Left lobe of liver (tissue), 2 donors: ENCODE measurements at places on chromosomes 3 and 15. TPM values are rescaled to one million over a fixed set of nuclear protein-coding genes. Genes with fewer than 3 reads are reported as not detected.

The PTPRG gene
- total RNA-seq = 15.6 TPM

The CACNA2D2 gene
- 0.50 TPM for total RNA-seq

The MASP1 gene
- total RNA-seq = 93.7 TPM

The HESX1 gene
- total RNA-seq = 0.75 TPM

The C3orf85 gene
- 11.4 TPM for total RNA-seq

The GOLGA6L7 gene
- total RNA-seq = not detected
